ENCODE measurements at places on chromosomes 11 and 22.
A peak's percentile ranks its signal among the peaks of the same experiment; 100 is the strongest.

GRCh38 chr11:65569164-65569972 lies 909 bp upstream of the ZNRD2 start:
- peak; percentile 2 for ATAC-seq

DNA sequence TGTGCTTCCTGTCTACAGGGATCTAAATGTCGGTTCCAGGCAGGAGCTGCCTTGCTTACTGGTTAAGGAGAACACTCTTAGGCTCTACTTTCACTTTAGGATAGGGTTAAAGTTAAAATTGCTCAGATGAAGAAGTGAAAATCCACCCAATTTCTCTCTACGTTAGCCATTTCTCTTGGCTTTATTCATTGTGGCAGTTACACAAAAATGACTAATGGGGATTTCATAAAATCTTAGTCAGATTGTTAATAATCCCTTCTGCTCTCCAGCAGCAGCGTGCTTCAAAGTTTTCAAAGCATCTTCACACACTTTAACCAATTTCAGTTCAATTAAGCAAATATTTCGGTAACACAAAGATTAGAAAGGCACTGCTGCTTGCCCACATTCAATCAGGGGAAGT lies 58.4 kb upstream of the RCN1 start:
- ATAC-seq: no peak

DNA sequence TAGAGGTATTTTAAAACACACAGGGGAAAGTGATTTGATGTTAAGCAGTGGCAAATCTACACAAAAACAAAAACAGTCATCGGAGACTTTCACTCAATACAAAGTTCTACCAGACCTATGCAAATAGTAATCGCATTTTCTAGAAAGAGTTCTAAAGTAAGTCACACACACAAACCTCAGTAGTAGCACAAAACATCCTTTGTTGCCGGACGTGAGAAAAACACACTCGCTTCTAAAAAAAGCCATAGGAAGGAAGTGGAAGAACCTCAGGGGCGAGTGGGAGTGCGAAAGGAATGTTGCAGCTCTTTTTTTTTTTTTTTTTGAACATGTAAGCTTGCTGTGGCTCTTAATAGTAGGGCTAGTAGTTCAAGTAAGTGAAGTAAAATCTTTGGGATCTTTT lies 88.9 kb downstream of the MAML2 start:
- ATAC-seq: no peak

- no peak for ATAC-seq
These were observed 6.1 kb upstream of the TMEM135 start for GRCh38 chr11:87031433-87032170.

DNA sequence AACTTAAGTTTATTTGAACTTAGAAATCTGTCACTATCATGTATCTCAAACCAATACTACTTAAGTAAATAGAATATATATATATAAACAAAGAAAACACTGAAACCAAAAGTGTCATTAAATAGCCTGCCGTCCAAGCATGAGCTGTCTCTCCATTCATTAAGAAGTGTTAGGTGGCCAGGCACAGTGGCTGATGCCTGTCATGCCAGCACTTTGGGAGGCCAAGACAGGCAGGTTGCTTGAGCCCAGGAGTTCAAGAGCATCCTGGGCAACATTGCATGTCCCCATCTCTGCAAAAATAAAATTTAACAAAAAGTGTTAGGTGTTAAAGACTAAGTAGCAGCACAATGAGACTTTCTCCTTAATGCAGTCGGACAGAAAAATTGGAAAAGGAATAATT lies 14.0 kb downstream of the CD6 start:
- ATAC-seq: no peak

DNA sequence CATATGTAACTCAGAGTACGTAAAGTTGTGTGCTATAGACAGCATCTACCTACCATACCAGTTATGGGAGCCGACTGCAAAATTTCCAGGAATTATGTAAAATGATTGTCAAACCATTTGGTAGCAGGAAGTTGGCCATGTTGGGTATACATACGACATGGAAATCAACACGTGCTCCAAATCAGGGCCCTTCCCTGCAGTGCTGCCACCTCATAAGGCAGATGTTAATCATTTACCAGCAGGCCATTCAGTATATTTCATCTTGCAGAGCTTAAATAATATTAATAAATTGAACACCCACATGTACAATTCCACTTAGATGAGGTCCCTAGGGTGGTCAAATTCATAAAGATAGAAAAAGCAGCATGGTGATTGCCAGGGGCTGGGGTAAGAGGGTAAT lies 9.8 kb downstream of the MS4A18 start:
- ATAC-seq: no peak

GRCh38 chr11:17581036-17581731 lies 34.1 kb downstream of the OTOG start:
- no peak for ATAC-seq

DNA sequence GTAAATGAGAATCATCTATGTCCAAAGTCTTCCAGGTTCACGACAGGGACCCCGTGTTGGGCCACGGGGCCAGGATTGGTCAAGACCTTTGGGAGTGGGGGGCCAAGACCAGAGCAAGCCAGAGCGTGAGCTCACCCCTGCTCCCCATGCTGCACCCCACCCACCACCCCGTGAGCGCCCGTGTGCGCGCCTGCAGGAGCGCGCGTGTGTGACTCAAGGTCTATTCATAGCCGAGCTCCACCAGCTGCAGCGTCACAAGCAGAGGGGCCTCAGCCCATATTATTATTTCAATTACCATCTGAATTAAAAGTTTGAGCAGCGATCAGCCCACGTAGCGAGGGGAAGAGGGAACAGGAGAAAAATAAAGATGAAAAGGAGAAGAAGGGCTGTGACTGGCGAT lies 5.2 kb downstream of the KCNJ4 start:
- ATAC-seq: peak; percentile 19

GRCh38 chr11:67032830-67033551 lies 10.1 kb downstream of the SYT12 start:
- ATAC-seq: peak; percentile 63

GRCh38 chr11:64501500-64502427 lies 89.3 kb upstream of the SLC22A12 start:
- ATAC-seq: no peak

DNA sequence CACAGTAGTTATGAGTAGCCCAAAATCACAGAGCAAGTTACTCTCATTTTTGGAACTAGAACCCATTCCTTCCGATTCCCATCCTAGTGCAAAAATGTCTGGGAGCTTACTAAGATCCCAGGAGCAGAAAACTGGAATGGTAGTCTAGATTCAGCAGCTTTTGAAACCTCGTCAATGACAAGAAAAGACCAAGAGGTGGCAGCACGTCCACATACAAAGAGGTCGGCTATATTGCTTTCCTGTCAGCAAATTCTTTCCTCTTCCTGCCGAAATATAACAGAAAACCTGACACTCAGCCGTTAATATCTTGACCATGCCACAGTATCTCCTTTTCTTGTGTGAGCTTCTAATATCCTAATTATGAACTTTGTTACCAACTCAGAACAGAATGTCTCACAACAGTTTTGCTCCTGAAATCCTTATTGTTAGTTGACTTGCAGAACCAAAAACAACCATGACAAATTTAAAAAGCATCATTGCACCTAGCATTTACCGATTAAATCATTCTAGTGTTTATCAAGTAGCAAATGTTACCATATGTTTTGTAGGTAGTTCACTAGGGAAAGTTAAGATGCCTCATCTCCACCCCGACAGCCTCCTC lies 92.8 kb upstream of the OR9G4 start:
- ATAC-seq: peak; percentile 55

DNA sequence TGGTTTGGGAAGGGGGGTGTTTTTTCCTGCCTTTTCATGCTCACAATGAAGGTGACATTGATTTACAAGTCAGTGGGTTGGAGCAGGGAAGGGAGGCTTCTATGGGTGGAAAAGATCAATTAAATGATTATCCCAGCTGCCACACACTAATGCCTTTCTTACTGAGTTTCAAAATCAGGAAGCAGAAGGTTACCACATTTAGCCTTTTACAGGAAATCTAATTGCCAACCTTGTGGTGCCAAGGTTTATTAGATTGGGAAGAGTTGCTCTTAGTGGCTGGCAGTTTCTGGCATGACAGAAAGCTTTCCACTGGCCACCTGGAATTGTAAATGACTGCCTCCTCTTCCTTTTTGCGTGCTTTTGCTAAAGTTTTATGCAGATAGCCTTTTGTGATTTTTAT lies 98.7 kb downstream of the NAV2 start:
- no peak for ATAC-seq

GRCh38 chr11:80970037-80970436 lies 1529.2 kb upstream of the TENM4 start:
- ATAC-seq: no peak

- no peak for ATAC-seq
These were observed 127.4 kb upstream of the ANO5 start for GRCh38 chr11:22065472-22065871.
